ENCODE measurements at places on chromosomes 3 and 15. TPM values are rescaled to one million over a fixed set of nuclear protein-coding genes. Genes with fewer than 3 reads are reported as not detected.

Gene RPL39L
- 9.7 TPM for total RNA-seq

Gene RPUSD3
- total RNA-seq, result 28.9 TPM

Gene DUOXA2
- total RNA-seq, result not detected

Gene ILDR1
- total RNA-seq, result not detected

Gene GYG1
- 38.6 TPM for total RNA-seq

Gene PLSCR4
- total RNA-seq, result 677 TPM

Gene NANOGP8
- not detected for total RNA-seq

Gene TOPBP1
- 51.7 TPM for total RNA-seq

Data from dermis blood vessel endothelial cell (primary cell).